ENCODE measurements at places on chromosomes 3 and 15. TPM values are rescaled to one million over a fixed set of nuclear protein-coding genes. Genes with fewer than 3 reads are reported as not detected.

DNA sequence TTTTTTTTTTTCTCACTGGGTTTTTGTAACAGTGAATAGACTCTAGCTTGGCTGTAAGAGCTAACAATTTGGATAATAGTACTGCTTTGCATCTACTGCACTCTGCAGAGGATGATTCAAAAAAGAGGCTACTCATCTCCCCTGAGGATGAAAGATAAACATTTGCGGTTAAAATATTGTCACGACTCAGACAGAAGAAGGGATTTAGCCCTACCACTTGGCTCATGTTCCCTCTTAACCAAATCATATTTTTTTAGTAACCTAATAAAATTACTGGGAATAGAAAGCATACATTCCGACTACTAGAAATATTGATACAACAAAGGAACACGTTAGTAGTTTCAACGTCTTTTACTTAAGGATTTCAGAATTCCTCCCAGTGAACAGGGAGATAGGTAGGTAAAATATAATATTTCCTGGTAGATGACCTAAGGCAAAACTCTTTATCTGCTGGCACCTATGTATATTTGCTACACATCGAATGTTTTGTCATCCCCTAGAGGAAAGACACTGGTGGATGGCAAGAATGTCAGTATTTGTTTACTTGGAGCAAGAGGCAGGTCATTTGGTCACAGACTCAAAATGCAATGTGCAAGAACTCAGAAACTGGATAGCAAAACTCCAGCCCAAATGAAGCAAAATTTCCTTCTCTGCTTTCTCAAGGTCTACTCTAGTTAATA, 110.8 kb downstream of the GREM1 start:
- DNase-seq, result no peak
- no peaks in the 10 kb centered on the region for H3K4me1 ChIP-seq

NUP210 gene
- total RNA-seq, result 3.0 TPM

GRCh38 chr3:124823648-124824047, 63.5 kb downstream of the ITGB5 start:
- peaks cover 4% of the 10 kb centered on the region for H3K36me3 ChIP-seq
- peaks cover 2% of the 10 kb centered on the region for H3K27me3 ChIP-seq
- peaks cover 11% of the 10 kb centered on the region for H3K4me1 ChIP-seq
- DNase-seq, result no peak
- no peak overlapping the region for H3K4me3 ChIP-seq
- no peak overlapping the region for H3K27ac ChIP-seq

DIS3L gene
- 13.1 TPM for total RNA-seq

- no peak overlapping the region for H3K27ac ChIP-seq
- no peak overlapping the region for H3K4me3 ChIP-seq
- H3K36me3 ChIP-seq, result no peaks in the 10 kb centered on the region
- no peaks in the 10 kb centered on the region for H3K27me3 ChIP-seq
Observed at GRCh38 chr3:174308736-174309135, 550.4 kb upstream of the NAALADL2 start.

FEZF2 gene
- total RNA-seq, result not detected

DNA sequence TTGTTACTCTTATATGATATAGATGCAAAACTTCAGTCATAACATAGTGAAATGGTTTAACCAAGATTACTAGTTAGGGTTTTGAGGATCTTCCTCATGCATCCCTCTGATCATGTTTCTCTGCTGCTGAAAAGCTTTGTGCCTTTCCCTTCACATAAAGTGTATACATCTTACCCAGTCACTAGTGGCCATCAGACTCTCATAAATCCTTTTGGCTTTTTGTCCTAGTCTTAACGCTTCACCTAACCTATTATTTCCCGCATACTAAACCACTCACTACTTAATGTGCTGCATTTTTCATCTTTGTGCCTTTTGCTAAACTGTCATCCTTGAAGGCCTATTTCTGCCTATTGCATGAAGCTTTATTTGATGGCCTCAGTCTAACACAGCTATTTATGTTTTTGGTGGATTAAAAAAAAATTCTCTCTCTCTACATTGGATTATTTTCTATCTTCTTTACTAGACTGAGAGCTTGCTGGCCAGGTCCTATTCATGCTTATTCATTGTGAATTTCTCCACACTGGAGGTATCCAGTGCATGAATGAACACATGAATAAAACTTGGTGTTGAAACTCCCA, 717.6 kb upstream of the GOLIM4 start:
- H3K27ac ChIP-seq, result no peak overlapping the region
- H3K36me3 ChIP-seq, result no peaks in the 10 kb centered on the region

GRCh38 chr3:48215876-48216275, 7.4 kb upstream of the CAMP start:
- H3K4me3 ChIP-seq, result no peak overlapping the region
- no peaks in the 10 kb centered on the region for H3K4me1 ChIP-seq
- peaks cover 2% of the 10 kb centered on the region for H3K27me3 ChIP-seq
- no peak for DNase-seq
- H3K27ac ChIP-seq, result no peak overlapping the region

GRCh38 chr15:91253605-91254004, 153.5 kb downstream of the SV2B start:
- no peak for DNase-seq
- H3K4me3 ChIP-seq, result no peak overlapping the region
- no peak overlapping the region for H3K27ac ChIP-seq
- no peaks in the 10 kb centered on the region for H3K27me3 ChIP-seq

GRCh38 chr15:94743668-94744067, 512.3 kb downstream of the MCTP2 start:
- no peak for DNase-seq
- no peaks in the 10 kb centered on the region for H3K36me3 ChIP-seq
- peaks cover 1% of the 10 kb centered on the region for H3K27me3 ChIP-seq

Data from endothelial cell (in vitro differentiated cells).